ENCODE measurements at places on chromosomes 3 and 15.

- no peak for DNase-seq
These were observed 657.2 kb downstream of the FHIT start for GRCh38 chr3:60594025-60594424.

DNA sequence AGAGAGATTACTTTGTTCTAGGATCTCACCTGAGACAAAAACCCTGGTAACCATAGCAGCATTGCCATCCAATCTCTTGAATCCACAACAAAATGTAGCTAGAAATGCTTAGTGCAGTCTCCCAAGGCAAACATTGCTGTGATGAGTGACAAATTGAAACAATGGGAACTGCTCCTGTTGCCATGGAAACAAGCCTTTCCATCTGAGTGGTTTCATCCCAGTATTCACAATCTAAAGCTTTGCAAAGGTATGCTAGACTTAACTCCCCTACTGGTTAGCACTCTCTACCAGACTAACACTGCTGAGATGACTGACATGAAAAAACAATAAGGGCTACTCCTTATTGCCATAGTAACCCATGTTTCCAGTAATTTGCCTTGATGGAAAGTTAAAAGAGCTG, 172.6 kb upstream of the CNTN3 start:
- no peak for DNase-seq

DNA sequence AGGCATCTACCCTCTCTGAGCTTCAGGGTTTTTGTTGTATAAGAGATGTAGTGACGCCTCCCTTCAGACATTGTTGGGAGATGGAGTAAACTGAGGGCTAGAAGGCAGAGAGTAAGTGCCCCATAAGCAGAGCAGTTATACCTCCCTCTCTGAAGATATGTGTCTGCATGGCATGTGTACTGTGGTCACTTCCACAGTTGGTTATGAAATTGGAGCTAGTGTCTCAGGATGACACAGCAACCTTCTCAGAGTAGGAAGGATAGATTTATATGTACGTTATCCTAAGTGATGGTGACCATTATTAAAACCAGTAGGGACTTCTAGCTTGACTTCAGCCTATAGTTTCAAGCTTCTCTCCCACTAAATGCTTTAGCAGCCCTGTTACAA, 17.9 kb downstream of the PXK start:
- DNase-seq = no peak

DNA sequence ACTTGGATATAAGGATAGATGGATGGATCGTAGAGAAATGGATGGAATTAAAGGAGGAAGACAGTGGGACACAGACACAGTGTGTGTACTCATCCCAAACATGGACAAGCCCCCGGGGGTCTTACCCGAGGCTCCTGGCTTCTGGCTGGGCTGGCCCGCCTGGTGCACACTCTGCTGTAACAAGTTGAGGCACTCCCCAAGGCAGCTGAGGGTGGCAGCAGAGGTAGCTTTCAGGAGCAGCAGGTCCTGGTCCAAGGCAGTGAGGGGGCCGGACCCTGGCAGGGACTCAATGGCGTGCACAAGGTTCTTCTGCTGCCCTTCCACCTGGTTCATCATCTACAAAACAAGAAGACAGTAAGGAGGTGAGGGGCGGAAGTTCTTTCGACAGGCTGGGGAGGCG, 215.1 kb downstream of the STT3B start:
- DNase-seq = no peak

GRCh38 chr3:72907731-72908620, 20.1 kb downstream of the GXYLT2 start:
- no peak for DNase-seq

DNA sequence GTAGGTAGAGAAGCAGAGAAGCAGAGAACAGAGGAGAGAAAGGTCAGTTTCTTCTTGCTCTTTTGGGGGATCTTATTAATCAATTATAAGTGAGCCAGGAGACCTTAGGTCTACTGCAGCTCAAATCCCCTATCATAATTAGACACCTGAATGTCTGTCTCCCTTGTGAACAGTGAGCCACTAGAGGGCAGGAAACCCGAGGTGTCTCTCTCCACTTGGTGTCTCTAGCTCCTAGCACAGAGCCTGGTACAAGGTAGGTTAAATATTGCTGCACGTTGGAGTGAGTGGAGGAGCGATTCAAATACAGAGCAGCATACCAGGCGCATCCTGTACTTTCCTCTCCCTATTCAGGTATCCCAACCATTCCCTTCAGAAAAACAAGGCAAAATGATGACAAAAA, 2.0 kb upstream of the ST8SIA2 start:
- DNase-seq = no peak

DNA sequence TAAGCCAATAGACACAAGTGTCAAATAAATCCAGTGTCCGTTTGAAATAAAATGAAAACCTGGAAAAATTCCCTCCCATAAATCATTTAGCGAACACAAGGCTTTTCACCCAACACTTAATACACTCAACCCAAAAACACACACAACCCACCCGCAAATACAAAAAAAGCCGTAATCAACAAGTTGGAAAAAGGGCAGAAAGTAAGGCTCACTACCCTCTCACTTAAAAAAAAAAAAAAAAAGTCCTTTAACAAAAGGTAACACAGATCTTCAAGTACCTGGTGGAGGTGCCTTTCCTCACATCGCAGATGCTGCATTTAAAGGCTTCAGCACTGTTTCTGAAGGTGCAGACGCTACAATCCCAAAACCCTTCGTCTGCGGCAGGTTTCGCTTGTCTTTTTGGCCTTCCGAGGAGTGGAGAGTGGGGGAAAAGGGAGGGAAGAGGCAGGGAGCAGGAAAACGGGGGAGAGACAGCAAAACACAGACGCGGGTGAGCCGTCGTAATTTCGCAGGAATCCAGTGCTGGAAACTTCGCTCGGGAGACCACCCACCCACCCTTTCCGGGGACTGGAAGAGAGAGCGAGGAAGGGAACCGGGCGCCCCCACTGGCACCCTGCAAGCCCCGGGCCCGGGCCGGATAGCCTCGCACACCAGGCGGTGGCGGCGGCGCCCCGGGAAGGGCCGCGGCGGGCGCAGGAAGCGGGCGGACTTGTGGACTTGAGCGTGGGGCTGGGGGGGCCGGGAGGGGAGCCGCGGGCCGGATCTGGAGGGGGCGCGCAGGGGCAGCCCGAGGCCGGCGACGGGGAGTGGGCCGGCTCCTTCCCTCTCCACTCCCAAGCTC, 401.8 kb downstream of the SHQ1 start:
- DNase-seq = no peak

GRCh38 chr15:79051029-79051428, 39.6 kb downstream of the RASGRF1 start:
- DNase-seq = no peak

GRCh38 chr3:34948517-34948916, 690.8 kb upstream of the ARPP21 start:
- DNase-seq = no peak

- DNase-seq = no peak
These were observed 23.5 kb downstream of the DOCK3 start for GRCh38 chr3:50698269-50698668.

DNA sequence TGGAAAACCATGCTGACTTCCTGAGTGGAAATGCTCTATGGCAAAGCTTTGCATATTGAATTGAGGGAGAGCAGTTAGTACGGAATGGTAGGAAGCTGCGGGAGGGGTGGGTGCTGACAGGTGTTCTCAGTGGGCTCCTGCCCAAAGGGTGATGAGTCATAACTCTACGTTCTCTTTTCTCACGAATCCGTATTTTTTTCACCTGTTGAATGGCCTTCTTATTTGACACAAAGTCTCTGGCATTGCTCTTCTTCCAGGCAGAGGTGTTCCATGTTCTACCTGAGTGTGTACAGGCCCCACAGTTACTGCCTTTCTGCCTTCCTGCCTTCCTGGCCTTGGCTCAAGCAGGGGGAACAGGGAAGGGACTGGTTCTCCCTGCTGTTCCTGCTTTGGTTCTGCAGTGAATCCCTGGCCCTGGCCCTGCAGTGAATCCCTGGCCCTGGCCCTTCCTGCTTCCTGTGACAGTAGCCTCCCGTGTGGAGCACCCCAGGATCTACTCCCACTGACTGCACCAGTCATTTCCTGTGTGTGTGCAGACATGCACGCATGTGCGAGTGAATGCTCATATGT, 31.9 kb downstream of the TRAK1 start:
- DNase-seq = no peak

GRCh38 chr3:190739641-190740185, 122.8 kb downstream of the GMNC start:
- no peak for DNase-seq

GRCh38 chr3:7999384-7999783, 502.2 kb upstream of the LMCD1 start:
- no peak for DNase-seq

DNA sequence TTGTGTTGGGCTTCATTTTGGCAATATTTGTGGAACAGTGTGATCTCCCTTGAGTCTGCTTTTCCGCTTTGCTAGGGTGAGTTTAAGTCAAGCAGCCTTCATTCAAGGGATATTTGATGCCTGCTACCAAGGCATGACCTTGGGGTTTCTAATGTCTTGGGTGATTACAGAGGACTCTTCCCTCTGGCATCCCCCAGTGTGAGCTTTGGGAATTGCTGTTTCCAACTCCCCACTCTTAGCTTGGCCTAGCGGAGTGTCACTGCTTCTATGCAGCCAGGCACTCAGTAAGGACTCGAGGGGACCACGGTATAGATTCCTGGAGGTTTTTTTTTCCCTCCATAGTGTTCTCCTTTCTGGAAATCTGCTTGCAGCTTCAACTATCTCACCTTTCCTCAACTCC, 21.1 kb downstream of the GCNT3 start:
- DNase-seq = no peak

DNA sequence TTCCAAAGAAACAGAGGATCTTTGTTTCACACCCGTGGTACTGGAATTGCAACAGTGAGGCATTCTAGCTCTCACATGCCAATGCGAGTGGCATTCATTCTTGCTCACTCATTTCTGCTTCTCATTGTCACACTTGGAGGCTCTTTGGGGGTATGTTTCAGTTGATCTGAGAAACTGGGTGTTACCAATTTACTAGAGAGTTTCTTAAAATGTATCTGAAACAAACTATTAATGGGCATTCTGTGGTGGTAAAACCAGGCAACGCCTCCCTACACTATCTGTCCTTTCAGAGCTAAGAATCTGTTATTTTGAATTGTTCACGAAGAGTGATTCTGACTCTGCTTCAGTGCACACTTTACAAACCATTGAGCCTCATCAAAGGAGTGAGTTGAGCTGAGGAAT, 140.6 kb upstream of the BHLHE40 start:
- DNase-seq = no peak

- DNase-seq = no peak
These were observed 3.1 kb downstream of the SPRED1 start for GRCh38 chr15:38255690-38256089.

Data from cerebellar nuclear complex (tissue), 1 donor.